ENCODE measurements at places on chromosomes 2 and 18.

DNA sequence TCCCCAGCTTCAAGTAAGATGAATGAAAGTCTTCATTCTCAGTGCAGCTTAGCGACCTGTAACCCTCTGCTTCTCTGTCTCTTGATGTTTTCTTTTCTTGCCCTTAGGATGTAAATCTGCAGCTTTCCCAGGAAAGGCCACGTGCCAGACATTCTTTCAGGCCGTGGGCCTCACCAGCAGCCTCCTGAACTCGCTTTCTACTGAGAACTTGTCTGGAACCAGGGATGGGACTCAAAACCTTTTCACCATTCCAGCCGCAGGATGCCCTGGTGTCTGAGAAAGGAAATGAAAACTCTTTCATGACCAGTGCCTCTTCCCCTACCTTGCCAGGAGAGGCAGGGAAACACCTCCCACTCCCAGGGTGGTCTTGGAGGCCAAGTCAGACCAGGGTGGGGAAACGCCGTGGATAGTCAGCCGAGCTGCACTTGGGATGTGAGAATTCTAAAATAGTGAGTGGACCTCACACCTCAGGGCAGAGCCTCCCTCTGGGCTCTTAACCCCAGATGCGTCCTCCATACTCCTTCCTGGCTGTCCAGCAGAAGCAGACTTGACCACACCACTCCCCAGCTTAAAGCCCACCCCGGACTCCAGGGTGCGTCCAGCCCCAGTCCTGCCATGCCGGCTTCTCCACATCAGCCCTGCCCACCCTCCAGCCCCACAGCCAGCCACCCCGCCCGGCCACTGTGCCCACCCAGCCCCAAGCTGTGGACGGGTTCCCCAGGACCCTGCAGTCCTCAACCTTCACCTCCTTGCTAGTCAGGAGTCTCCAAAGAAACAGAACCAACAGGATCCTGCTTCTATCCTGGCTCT lies 115.5 kb downstream of the TWIST2 start:
- no peak for DNase-seq

DNA sequence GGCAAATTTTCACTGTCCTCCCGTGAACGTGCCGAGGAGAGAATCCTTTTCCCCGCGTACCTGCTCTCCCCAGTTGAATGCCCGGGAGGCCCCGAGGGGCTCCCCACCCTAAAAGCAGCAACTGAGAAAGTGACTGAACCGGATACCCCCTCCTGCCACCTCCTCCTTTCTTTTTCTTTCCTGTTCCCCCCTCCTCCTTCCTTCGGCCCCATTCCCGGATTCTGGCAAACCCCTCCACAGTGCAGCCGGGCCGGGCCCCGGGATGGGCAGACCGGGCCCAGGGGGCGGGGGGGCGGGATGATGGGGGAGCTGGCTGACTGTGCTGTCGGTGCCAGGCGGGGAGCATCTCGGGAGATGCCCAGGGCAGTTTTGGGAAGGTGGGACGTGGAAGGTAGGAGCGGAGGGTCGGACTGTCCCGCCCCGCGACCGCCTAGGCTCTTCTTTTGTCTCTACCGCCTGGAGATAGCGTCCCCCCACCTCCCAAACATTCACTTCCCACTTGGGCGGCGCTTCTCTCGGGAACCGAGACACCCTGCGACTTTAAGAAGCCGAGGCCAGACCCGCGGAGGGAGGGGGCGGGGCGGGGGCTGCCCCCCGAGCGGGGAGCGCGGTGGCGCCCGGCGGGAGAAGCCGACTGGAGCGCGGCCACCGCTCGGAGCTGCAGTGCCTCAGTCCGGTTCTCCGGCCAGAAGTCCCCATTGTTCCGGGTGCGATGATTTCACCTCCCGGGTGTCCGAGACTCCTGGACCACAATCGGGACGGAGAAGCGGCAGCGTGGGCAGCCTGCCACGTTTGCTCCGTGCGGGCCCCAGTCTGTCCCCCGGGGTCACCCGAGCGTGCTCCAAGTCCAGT lies 8.2 kb downstream of the DLX2 start:
- DNase-seq = no peak

DNA sequence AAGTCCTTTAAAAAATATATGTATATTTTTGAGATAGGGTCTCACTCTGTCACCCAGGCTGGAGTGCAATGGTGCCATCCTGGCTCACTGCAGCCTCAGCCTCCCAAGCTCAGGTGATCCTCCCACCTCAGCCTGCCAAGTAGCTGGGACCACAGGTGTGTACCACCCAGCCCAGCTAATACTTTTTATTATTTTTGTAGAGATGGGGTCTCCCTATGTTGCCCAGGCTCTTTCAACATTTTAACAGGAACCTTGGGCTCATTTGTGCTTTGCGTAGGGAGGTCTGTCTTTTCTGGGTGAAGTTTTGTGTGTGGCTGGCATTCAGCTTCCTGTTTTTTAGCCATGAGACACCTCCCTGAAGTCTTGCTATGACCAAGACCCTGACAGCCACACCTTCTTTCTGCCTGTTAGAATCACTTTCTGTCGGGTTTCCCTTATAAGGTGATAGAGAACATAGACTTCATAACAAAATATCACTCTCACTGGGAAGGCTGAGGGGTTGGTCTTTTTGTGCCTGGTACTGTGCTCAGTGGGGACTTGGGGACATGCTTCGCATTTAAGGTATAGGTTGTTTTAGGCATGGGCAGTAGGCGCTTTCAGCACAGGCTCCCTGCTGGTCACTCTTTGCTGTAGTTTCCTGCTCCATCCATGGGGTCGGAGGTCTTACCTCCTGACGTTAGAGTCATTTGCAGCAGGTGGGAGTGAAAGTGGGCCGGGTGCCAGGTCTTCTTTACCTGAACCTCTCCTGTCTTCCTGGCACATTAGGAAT lies 3.4 kb downstream of the RAB31 start:
- no peak for DNase-seq

DNA sequence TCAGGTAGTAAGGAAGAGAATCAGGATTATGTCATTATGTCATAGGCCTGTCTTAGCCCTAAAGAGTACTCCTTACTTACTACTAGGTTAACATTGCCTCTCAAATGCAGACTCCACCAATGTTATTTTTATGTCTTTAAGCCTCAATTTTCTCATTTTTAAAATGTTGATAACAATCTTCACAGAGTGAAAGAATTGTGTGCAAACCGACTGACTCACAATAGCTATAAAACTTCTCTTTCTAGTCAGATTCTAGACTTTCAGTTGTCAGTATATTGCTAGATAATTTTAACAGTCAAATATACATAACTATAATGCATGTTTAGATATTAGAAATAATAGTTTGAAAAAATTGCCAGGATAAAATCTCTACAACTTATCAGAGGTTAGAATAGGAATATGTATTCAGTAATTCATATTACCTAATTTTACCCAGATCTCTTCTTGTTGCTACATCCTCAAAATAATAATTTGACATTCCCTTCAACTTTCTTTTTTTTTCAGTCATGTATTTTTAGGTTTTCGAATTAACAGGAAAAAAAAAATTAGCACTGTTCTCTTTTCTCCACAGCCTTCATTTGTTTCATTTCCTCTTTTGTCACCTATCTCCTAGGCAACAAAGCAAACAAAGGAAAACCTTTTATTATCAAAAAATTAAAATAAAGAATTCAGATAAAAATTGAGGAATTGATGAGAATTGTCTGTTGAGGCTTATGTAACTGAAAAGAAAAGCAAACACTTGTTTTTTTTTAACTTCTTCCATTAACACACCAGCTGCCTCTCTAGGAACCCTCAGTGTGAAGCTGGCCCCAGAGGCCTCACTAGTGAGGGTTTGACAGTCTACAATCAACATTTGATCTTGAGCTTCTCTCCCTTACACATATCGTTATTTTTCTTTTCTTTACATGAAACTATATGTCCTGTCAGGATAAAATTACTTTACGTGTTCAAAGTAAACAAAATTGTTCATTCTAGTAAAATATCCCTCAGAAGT lies 279.0 kb downstream of the CALCRL start:
- no peak for DNase-seq

- no peak for DNase-seq
These were observed 4.8 kb downstream of the SOX11 start for GRCh38 chr2:5696945-5697521.

DNA sequence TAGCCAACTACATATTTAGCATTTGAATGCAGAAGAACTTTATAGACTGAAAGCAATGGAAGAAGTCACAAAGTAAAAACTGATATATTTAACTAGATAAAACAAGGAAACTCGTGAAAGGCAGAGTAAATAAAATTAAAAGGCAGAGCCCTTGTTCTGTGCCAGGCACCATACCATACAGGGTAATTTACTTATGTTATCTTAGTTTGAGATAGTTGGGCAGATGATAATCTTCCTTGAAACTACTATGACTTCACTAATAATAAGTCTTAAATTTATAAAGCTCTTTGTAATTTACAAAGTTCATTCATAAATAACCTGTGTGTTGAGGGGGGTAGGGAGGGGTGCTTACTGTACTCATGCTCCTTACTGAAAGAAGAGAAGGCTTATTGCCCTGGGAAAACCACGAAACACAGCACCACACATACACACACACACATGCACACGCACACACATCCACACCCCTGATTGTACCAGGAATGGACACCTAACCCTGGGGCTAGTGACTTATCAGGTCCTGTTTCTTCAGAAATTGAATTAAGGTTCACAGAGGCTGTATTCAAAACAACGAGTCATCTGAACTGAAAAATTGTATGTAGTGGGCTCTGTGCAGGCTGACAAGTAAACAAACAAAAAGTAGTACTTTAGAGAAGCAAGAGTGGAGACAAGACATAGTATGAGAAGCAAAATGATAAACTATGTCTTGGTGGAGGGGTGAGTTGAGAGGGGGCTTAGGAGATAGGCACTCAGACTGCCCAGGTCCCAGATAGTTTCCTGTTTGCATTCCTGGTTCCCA lies 38.1 kb downstream of the AGFG1 start:
- DNase-seq = no peak

DNA sequence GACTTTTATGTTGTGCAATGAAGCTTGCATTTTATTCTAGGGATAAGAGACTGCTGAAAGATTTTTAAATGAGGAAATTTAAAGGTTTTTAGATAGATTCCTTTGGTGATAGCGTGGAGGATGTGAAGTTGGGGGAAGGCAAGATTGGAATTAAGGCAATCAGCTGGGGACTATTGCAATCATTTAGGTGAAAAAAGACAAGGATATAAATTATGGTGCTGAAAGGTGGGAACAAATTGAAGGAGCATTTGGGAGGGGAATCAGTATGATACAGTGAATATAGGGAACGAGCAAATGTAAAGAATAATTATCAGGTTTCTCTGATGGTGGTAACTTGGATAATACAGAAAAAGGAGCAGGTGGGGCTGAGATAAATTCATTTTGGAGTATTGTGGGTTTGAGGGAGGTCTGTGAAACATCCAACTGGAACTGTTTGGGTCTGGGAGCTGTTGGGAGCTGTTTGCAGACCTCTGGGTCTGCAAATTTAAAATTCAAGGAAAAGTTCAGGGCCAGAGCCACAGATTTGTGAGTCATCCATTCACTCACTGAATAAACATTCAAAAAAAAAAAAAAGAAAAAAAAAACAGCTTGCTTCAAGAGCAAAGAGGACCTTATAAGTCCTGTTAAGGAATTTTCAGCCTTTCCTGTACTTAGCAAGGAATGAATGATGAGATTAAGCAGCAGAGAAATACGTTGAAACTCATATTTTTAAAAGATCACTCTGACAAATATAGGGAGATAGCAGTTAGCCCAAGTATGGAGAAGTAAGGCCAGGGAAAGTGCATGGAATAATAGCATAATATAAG lies 257.5 kb upstream of the FN1 start:
- DNase-seq = no peak

DNA sequence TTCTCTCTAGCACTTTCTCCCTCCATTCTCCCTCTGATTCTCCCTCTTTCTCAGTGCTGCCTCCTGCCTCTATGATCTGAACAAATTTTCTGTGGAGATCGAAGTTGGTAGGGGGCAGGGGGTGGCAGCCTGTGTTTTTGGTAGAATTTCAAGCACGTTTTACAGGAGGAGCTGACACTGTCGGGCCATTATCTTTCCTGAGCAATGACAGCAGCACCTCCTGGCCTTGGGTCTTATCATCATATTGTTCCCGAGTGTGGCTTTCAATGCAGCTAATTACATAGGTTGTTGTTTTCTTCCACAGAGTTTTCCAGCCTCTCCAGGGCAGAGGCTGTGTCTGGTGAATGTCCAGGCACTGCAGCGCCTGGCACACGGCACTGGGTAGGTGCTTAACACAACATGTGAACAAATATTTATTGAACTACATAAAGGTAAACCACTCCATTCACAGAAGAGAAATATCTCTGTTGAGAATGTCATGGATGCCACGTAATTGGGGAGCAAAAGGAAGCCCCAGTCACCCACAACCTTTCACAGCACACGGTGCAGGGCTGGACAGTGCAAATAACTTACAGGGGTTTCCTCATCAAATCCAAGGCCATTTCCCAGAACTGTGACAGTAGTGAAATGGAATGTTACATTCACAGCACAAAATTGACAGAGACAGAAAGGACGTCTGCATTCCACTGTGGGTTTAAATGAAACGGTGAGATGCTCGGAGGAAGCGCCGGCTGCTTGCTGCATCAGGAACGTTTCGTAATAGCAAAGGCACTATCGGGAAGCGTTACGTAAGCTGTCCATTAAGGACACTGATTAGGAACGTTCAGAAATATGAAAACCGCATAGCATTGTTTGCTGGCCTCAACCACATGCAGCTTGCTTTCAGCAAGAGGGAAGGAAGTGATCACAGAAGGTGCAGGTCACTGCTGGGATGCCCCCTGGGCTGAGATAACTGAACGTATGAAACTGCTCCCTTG lies 6.5 kb upstream of the KCNG2 start:
- DNase-seq = no peak

DNA sequence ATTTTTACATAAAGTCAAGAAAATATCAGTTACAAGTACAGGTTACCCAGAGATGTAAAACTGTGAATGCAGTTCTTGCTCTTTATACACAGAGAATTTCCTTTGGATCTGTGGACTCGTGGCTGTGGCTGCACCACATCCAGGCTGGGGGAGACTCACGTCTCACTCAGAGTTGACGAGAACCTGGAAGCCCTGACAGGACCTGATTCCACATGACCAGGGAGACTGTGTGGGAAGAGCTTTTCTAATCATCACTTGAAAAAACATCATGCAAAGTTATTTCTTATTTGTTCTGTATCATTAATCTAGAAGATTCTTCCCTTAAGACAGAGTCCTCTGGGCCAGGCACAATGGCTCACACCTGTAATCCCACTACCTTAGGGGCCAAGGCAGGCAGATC lies 1159.0 kb downstream of the RPIA start:
- DNase-seq = no peak

- peak; percentile 44 for DNase-seq
These were observed 131.9 kb downstream of the MYO1B start for GRCh38 chr2:191376981-191377629.

- DNase-seq = peak; percentile 2
These were observed 42.3 kb upstream of the ATIC start for GRCh38 chr2:215269397-215270117.

DNA sequence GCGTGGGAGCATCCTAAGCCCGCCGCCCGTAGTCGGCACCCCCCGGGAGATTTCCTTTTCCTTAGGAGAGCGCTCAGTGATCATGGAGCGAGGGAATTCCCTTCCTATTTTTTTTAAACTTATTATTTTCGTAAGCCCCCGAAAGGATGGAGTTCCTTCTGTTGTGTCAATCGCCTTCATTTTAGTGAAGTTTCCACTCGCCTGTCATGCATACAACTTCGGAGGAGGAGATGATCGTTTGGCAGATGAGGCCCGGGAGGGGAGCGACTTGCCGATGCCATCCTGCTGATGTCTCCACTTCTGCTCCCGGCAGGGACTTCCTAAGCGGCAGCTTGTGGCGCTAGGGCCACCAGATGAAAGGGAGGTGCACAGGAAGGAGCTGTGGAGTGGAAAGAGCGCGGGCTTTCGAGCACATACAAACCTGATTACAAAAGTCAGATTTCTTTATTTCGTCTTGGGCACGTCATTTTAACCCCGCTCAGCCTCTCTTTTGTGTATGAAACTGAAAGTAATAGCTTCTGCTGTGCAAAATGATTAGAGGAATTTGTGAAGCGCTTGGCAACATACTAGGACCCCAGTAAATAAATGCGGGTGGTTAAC lies at the start of gene ADGRF3:
Gene ADGRF3, minus strand, starts transcription at position 336 of the 600 bp plus-strand sequence. CDS start 555 bp downstream, outside the sequence.
- DNase-seq = no peak

Measured in anterior cingulate cortex (tissue), 58 donors.